ENCODE measurements at places on chromosomes 7 and 10.

- no peak for DNase-seq
Observed at GRCh38 chr7:134723892-134724291, 55.5 kb upstream of the CALD1 start.

DNA sequence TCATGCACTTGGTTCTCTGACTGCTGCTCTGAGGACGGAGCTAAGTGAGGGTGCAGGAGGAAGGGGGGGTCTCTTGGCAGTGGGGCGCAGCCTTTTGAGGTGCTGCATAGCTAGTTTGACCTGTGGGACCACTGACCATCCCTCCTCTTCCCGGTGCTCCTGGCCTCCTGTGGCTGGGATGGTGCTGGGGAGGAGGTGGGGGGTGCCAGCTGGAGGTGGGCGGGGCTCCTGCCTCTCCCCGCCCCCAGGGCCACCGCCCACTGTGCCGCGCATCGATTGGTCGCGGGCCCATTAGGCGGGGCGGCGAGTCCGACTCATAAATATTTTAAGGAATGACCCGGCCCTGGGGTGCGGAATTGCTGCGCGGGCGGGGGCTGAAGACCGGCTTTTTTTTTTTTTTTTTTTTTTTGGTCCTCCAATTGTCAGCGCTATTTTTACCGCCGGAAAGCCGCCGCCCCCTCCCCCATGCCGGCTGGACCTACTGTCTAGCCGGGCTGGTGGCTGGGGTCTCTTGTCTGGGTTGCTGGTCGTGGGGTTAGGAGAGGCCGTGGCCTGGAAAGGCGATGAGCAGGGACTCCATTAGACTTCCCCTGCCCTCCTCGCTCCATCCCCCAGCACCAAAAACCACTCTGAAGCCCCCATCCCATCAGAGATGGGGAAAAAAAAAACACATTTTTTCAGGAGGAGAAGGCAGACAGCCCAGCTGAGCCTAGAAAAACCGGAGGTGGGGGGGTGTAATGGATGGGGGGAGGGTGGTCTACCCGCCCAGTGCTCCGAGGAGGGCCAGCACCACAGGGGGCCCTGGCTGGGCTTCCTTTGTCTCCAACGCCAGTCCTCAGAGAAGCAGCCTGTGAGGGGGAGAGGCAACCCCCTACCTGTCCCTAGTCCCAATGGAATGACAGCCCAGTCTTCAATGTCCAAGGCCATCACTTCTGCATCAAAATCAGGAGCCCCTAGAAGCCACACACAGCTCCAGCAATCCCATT lies 6.4 kb downstream of the SH2B2 start:
- DNase-seq: no peak

DNA sequence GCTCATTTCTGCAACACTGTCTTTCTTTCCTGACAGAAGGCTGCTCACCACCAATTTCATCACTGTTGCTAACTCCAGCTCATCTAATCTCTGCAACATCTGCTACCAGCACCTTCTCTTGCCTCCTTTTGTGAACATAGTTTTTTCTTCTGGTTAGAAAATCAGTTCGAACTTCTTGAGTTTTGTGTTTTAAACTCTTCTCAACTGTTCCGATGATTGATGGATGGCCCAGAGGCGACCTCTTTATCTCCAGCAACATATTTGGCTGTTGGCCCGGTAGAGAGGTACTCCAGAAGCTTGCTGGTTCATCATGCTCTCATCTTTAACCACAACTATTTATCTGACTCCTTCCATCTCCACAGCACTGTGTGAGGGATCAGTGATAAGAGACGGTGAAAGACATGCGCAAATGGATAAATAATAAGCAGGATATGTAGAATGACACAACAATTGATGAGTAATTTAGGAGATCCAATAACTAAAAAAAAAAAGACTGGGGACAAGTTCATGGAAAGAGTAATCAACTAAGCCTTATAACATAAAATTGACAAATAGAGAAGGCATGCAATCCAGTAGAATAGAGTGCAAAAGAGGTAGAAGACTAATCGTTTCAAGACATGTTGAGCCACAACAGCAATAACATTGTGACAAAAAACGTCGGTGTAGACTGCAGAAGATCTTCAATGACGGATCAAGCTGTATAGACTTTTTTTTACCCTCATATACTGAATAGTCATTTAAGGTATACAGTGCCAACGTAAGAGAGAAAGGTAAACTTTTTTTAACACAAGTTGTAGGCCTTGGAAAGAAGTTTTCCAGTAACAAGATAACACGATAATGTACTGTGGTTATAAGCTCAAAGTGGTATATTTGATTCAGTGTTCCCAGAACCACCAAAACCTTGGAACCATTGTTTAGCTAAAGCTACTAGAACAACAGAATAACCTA lies 152.2 kb downstream of the CRPPA start:
- no peak for DNase-seq

- no peak for DNase-seq
Observed at GRCh38 chr7:139985811-139986210, 76.9 kb downstream of the PARP12 start.

- DNase-seq: no peak
Observed at GRCh38 chr7:32415519-32415918, 74.7 kb downstream of the LSM5 start.

- no peak for DNase-seq
Observed at GRCh38 chr7:29642494-29643155, 79.0 kb downstream of the PRR15 start.
